ENCODE measurements at places on chromosomes 7 and 10. TPM values are rescaled to one million over a fixed set of nuclear protein-coding genes. Genes with fewer than 3 reads are reported as not detected.

- no peak for DNase-seq
Observed at GRCh38 chr10:89242345-89242684, 9.3 kb downstream of the LIPA start.

DNA sequence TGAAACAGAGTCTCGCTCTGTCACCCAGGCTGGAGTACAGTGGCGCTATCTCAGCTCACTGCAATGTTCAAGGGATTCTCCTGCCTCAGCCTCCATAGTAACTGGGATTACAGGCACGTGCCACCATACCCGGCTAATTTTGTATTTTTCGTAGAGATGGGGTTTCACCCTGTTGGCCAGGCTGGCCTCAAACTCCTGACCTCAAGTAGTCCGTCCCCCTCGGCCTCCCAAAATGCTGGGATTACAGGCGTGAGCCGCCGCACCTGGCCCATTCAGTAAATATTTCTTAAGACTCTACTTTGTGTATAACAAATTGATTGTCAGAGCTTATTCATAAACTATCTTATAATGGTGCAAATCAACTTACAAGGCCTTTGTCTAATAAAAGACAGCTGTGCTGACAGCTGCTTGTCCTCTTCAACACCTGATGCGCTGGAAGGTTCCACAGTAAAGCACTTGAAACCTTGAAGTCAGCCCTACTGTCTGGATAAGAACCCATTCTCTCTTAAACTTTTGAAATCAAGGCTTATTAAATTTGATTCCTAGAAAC, 14.7 kb downstream of the ECHDC3 start:
- DNase-seq = no peak

DNA sequence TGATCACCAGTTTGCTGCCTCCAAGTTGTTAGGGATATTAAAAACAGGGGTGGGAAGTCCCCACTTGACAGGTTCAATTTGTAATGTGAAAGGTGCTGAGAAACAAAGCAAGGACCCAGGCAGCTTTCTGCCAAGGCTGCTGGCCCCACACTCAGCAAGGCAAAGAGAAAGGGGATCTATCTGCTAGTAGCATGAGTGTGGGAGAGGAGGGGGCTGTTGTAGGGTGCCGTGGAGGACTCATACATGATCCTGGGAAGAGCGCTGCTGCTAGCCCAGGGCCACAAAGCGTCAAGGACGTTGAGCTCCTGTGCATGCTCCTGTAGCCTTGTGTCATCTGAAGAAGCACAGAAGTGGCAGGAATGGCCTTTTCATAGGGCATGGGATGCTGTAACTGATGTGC, 96.5 kb upstream of the INSYN2A start:
- no peak for DNase-seq

PRPS1L1 gene
- not detected for total RNA-seq

DNA sequence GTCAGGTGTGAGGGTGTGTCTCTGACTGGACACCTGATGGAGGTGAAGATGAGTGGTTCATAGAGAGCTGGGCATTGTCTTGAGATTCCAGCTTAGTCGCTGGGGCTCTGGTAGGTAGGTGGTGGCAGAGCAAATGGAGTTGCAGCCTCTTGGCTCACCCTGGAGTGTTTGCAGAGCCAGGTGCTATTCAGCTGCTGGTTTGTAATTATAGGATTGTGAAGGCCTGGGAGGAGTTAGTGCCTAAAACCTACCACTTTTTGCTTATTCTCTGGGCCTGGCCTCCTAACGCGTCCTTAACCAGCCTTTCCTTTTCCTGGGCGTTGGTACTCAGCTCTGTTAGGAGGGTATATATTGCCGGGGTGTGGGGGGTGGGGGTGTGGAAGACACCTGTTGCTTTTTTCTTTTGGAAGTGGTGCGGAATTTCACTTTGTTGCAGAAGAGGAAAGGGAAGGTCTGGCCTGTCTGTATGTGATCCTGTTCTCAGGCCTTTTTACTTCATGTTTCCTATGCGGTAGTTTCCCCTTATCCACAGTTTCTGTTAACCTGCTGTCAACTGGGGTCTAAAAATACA, 3.2 kb downstream of the PPRC1 start:
- DNase-seq = no peak

GRCh38 chr7:134427896-134428295, 31.0 kb downstream of the AKR1B1 start:
- no peak for DNase-seq

DNA sequence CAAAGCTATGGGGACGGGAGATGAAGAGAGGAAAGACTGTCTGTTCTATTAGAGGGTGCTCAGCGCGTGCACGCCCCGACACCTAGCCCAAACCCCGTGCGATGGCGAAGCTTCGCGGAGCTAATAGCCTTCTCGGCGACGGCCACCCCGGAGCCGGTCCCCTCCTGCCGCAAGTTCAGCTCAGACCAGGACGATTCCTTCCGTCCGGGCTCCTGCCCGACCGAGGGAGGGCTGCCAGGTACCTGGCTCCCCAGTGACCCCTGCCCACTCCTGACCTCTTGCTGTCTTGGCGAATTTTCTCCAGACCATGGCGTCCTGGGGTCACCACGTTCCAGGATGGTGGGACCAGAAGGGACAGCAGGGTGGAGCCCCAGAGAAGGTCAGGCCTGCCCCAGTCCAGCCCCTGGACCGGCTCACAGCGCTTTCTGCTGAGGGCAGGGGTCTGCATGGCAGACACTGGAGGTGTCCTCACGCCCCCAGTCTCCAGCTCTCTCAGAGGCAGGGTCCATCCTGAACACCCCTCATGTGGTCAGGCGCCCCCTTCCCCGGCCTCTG, 36.7 kb downstream of the UNCX start:
- peak; percentile 11 for DNase-seq

DNA sequence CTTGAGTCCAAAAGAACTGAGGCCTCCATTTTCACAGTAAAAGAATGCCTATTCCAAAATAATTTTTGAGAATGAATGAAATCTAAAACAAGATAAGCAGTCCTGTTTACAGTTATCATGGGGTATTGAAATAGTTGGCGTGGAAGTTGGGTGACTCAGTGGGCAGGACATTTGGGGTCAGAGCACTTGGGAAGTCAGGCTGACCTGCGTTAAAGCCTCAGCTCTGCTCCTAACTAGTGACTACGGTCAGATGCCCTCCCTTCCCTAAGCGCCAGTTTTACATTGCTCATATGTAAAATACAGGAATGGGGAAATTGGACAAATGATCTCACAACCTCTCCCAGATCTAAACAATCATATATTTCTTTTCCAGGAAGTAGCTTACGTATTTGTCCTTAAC, 2.3 kb upstream of the PAPSS2 start:
- DNase-seq = no peak

- DNase-seq = no peak
Observed at GRCh38 chr10:4847561-4848355, 21.8 kb downstream of the AKR1E2 start.

DNA sequence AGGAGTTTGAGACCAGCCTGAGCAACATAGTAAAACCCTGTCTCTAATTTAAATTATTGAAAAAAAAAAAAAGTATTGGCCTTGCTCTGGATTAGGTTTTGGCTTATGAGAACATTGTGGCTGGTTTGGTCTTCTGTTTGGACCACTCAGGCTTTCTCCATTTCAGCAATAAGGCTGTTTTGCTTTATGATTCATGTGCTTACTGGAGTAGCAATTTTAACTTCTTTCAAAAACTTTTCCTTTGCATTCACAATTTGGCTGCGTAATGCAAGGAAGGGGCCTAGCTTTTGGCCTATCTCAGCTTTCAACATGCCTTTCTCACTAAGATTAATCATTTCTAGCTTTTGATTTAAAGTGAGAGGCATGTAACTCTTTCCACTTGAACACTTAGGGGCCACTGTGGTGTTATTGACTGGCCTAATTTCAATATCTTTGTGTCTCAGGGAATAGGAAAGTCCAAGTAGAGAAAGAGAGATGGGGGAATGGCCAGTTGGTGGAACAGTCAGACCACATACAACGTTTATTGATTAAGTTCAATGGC, 38.0 kb upstream of the SRPK2 start:
- DNase-seq = no peak

- DNase-seq = no peak
Observed at GRCh38 chr10:58414270-58415041, 29.2 kb downstream of the TFAM start.

TEX47 gene
- not detected for total RNA-seq

DNA sequence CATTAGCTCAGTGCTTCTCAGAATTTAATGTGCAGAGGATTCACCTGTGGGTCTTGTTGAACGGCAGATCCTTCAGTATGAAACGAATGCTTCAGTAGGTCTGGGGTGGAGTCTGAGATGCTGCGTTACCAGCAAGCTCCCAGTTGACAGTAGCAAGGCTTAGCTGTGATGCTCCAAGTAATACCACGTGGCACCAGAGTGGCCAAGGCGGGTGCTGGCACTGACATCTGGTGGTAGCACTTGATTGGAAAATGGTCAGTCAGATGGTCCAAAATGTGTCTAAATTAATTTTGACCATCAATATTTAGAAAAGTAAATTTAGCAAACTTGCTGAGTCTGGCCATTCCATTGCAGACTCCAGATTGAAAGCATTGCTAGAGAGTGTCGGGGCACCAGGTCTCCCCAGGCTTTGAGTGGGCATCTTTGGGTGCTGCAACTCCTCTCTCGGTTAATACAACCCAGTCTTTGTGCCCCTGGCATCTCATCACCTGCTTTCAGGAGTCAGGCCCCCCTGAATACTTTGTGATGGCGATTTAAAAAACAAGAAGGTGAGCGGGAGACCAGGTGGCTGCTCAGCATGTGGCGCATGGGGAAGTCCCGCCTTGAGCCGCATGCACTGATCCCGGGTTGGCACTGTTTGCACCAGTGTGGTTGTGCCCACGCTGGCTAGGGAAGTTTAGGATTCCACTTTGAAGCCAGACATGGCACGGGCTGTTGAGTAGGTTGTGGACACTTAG, 130.1 kb downstream of the NT5C2 start:
- no peak for DNase-seq

NYAP1 gene
- total RNA-seq = 0.32 TPM

GRCh38 chr7:84412161-84412969, 217.8 kb upstream of the SEMA3A start:
- DNase-seq = no peak

DNA sequence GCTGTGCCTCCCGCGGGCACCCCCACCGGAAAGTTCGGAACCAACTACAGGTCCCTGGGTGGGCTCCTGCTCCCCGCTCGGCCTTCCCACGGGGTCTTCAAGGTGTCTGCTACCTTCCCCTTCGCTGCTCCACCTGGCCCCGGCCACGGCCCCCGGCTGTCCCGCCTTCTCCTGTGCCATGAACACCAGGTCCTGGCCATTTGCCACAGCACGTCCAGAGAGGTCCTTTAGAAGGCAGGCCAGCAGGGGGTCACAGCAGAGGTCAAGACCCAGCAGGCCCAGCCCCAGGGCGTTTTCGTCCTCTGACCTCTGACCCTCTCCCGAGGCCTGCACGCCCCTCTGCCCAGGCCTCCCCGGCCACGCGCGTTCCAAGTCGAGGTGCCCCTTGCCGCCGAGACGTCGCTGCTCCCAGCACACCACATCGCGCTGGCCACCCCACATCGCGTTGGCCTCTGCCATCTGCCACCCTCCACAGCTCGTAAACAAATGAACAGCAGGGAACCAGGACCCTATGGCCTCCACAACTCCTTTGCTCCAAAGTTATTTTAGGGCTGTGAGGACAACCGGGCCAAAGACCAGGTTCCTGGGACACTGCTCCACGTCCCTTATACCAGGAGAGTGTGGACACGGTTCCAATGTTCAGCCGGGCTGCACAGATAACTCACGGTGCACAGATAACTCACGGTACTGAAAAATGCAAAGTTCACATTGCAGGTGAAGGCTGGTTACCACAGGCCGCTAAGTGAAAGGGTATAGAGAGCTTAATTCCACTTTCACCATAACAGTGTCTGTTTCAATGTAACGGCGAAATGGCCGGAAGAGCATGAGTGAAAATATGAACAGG, 74.3 kb downstream of the CFAP46 start:
- peak; percentile 21 for DNase-seq

DNA sequence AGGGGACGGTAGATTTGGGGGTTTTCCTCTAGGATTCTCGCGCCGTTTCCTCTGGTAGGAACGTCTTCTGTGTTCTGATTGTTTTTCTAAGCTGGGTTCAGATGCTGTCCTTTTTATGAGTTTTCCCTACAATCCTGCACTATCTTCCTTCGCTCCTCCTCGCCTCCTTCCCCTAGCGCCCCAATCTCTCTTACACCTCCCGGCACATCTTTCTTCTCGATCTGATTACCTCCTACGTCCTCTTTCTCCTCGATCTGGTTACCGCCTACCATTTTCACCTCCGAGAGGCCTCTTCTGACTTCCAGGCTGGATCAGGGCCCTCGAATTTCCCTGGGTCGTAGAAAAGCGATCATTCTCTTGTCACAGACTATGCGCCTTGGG, 413 bp downstream of the BUD31 start:
- DNase-seq = no peak

GRCh38 chr7:131586259-131586658, 29.8 kb upstream of the PODXL start:
- DNase-seq = peak; percentile 35

GRCh38 chr7:22400936-22401553, 44.1 kb upstream of the RAPGEF5 start:
- no peak for DNase-seq

RADIL gene
- total RNA-seq = 2.8 TPM

DNA sequence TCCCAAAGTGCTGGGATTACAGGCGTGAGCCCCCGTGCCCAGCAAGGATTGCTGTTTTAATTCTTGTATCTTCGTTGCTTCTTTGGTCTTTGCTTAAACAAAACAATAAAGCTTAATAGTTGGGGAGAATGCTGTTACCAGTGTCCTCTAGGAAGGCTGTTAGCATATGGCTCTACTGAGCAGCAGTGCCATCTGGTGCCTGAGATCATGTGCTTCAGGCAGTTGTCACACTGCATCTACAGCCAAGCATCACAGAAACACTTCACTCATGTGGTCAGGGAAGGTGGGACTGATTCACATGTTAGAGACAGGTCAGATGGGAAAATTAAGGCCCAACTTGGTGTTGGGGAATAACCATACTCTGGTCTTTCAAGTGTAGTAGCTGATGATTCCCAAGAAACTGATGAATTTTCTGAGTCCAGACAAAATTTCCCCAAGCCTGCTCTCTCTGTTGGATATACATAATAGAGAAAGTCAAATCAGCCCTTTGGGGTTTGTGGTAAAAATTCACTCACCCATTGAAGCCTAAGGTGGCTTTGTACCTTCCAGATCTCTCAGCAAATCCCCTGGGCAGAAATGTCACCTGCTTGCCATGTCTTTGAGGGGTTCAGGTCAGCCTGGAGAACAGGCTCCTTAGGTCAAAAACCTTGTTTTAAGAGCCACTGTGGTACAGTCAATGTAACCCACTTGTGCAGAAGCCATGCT, 28.4 kb downstream of the UBE2D4 start:
- DNase-seq = no peak

- DNase-seq = no peak
Observed at GRCh38 chr10:126372396-126372795, 15.9 kb downstream of the ADAM12 start.

CPA5 gene
- not detected for total RNA-seq

- DNase-seq = no peak
Observed at GRCh38 chr10:71281646-71282322, 37.3 kb upstream of the SLC29A3 start.

GRCh38 chr10:113999531-113999930, 44.1 kb upstream of the ADRB1 start:
- no peak for DNase-seq

ZNF438 gene
- total RNA-seq = 13.9 TPM

DNA sequence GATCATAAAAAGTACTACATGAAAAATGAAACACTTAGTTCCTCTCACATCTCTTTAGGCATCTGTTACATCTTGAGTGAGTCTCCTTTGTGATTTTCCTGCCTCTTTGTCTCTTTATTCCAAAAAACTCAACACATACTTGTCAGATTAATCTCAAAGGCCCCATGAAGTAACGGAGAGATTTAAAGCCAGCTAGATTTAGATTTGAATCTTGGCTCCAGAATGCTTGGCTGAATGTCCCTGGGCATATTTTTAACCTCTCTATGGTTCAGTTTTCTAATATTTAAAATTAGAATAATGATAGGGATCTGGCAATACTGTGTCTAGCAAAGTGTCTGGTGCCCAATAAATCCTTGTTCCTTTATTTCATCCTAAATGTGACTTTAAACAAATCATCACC, 140.0 kb downstream of the DGKB start:
- DNase-seq = no peak

Measured in left ventricle myocardium superior (tissue), 1 donor.